ENCODE measurements at places on chromosomes 7 and 10.

DNA sequence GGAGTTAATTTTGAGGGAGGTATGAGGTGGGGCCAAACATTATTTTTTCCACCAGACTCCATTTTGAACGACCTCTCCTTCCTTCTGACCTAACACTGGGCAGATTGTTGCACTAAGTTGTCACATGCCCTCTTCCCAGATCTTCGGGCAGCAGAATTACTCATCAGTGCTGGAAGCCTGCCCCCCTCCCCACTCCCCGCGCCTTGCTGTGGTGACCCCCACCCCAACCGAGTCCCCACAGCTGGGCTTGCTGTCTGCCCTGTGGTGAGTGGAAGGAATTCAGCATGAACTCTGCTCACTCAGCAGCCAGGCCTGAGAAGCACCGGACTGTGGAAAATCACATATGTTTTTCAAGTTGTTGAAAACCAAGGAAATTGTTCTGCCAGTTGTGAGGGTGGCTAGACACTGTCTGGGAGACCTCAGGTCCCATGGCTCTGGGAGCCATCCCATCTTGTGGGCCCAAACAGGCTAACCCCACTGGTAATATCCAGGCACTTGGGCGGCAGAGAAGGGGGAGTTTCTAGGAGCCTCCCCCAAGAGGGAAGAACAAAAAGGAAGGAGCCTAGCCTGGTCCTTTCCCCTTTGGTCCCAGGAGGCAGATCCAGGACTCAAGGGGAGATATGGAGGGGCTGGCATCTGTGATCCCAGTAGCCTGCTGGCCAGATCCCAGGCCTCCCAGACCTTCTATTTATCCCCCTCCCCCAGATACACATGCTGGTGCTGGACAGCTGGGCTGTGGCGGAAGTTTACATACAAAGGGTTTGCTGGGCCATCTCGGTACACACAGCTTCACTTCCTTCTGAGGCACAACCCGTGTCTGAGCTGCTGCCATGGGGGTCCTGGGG lies 3.5 kb upstream of the AEBP1 start:
- DNase-seq, result no peak

- no peak for DNase-seq
Measured at GRCh38 chr10:31419394-31420063, 100.5 kb downstream of the ZEB1 start.

GRCh38 chr7:102983602-102984001 lies 70.8 kb downstream of the LRRC17 start:
- DNase-seq, result no peak

DNA sequence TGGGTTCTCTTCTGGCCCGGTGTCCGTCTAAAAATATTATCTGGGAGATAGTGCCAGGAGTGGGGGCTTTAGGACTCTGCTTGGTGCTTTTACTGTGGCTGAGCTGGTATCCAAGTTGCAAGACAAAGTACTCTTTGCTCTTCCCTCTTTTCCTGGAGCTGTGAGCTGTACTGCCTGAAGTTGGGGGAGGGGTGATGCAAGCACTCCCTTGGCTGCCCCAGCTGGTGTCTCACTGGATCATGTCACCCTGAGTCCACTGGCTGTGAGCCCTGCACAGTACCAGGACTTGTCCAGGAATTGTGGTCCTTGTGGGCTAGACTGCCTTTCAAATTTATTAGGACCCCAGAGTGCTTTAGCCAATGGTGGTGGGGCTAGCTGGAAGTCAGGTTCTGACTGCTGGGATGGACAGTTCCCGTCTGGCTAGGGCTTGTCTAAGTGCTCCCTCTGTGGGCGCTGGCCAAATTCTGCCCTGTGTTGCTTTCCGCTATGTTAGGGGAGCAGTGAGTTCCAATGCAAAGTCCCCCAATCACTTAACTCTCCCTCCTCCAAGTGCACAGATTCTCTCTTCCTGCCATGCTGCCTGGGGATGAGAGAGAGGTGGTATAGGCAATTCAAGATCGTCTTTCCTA lies 13.1 kb downstream of the CC2D2B start:
- DNase-seq, result no peak

- DNase-seq, result no peak
Measured at GRCh38 chr7:26863518-26864308, 677 bp downstream of the SKAP2 start.

- DNase-seq, result no peak
Measured at GRCh38 chr7:13155188-13155587, 467.8 kb downstream of the ARL4A start.

- no peak for DNase-seq
Measured at GRCh38 chr10:71060476-71061426, 151.6 kb upstream of the UNC5B start.

DNA sequence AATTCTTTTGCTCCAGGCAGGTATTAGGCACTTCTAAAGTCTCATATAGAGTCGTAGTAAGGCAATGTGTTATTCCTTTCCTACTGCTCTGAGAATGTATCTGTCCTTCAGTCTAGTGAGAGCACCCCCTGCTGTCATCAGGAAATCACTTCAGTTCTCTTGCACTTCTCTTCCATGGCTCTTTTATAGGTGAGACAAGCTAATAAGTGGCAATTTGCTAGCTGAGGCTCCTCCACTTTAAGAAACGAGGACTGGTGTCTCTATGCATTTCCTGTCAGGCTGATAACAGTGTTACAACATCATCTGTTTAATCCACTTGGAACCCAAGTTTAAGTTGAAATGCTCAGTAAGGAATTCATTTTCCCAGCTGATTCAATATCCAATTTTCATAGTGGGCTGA lies 350.6 kb downstream of the TFEC start:
- DNase-seq, result no peak

DNA sequence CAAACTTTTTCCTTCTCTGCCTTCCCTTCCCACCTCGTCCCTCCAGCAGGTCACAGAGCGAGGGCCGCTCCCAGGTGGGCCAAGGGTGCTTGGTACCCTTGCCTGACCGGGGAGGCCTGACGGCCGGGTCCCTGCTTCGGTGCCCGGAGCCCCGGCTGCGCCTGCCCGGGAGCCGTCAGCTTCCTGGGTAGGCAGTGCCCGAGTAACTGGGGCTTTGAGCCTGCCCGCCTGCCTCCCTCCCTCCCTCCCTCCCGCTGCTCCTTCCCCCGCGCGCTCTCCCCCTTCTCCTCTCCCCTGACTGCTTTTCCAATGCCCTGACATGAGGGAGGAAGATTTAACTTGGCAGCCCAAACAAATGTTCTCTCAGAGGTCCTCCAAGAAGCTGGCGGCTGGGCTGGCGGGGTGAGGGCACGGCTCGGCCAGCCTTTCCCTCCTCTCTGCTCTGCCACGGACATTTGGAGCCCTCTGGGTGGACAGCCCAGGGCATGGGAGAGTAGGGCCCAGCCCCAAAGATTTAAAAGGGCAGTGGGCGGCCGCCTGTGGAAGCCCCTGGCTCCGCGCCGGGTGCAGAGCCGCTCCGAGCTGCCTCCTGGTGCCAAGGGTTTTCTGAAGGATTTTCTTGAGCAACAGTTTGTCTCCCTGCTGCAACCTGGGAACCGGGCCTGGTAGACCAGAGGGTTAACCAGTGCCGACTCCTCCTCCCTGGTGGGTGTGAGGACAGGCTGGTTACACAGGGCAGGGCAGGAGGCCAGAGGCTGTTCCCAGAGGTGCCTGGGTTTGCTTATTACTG lies 2.0 kb downstream of the ZMIZ1 start:
- no peak for DNase-seq

DNA sequence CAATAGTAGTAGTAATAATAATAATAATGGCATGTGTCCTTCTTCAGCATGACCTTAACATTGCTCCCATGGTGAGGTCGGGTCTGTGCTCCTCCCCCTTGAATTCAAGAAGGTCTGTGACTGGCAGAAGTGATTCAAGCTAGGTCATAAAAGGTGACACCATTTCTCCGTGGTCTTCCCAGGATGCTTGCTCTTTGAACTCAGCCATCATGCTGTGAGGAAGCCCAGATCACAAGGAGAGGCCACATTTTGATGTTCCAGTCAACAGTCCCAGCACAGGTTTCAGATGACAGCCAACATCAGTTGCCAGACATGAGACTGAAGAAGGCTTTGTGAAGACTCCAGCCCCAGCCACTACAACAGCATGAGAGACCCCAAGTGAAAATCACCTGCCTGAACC lies 83.9 kb downstream of the SEPTIN14 start:
- no peak for DNase-seq

DNA sequence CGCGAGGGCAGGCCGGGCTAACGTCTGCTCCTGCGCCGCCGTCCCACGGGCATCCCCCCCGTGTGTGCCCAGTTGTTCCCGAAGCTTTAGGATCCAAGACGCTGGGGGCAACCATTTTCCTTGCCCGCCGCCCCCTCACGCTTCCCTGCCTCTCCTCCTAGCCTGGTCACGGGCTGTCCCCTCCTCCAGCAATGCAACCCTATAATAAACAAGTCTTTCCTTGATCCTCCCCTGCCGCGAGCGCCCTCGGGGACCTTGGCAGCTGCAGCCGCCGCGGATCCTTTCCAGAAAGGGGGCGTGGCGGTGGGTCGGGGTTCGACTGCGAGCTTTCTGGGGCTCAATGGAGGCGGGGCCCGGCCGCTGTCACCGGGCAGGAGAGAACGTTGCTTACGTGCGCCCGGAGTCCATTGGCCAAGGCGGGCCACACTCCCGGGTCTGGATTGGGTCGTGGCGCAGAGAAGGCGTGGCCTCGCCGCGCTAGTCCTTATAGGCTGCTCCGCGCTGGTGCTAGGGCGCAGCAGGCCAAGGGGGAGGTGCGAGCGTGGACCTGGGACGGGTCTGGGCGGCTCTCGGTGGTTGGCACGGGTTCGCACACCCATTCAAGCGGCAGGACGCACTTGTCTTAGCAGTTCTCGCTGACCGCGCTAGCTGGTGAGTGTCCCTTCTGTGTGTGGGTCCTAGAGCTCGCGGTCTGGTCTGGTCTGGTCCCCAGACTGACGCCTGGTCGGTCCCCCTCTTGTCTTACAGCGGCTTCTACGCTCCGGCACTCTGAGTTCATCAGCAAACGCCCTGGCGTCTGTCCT lies at the start of gene DDIT4:
DDIT4 (plus strand) TSS at position 515 of the 803 bp plus-strand sequence. CDS start 293 bp downstream, outside the sequence.
- DNase-seq, result peak; percentile 94

DNA sequence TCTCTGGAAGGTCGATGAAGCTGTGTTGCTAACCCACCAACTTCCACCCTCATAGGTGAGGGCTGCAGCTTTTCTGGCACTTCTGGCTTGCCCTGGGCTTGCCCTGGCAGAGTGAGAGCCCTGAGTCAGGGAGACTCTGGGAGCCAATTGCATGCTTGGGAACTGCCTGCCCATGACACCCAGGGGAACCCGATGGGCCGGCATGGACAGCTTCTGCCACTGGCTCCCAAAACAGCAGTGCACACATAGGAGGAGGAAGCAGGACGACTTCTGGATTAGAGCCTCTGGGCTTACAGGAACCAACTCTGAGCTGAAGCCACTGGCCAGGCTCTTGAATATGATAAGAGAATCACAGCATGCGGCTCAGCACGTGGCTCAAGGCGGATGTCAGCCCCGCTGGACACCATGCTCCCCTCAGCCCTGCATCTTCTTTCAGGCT lies 135.2 kb upstream of the UNC5B start:
- no peak for DNase-seq

DNA sequence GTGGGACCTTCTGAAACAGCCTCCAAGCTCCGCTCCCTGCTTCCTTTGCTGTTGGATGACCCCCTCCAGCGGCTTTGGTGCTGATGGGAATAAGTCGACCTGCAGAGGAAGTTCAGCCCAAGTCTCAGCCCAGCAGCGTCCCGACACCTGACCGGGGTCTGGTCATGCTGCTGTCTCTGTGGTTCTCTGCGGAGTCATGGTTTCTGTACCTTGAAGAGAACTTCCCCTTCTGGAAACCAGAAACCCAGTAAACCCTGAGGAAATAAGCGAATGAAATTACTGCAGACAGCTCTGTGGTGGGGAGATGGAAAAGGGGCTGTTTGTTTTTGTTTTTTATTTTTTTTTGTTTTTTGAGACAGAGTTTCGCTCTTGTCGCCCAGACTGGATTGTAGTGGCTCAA lies 18.3 kb upstream of the ZNF12 start:
- DNase-seq, result no peak

- no peak for DNase-seq
Measured at GRCh38 chr7:47887016-47887640, 61.1 kb downstream of the PKD1L1 start.

DNA sequence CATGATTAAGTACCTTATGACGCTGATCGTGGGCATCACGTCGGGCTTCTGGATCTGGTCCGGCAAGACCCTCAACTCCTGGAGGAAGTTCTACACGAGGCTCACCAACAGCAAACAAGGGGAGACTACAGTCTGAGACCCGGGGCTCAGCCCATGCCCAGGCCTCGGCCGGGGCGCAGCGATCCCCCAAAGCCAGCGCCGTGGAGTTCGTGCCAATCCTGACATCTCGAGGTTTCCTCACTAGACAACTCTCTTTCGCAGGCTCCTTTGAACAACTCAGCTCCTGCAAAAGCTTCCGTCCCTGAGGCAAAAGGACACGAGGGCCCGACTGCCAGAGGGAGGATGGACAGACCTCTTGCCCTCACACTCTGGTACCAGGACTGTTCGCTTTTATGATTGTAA lies 2.5 kb downstream of the FZD1 start:
- DNase-seq, result no peak
